Cerebellar cortex (tissue), 1 donor: ENCODE measurements at places on chromosomes 4 and X.

DNA sequence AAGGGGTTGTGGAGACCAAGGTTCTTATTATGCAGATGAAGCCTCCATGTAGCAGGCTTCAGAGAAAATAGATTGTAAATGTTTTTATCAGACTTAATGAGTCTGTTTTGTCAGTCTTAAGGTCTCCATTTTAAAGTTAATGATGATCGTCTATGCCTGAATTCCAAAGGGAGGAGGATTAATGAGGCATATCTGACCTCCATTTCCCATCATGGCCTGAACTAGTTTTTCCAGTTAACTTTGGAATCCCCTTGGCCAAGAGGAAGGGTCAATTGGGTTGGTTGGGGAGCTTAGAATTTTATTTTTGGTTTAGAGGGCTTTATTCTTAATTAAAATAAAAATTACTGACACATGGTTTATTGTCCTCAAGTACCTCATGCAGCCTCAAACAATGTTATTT, 6.9 kb upstream of the PARM1 start:
- DNase-seq, result no peak

DNA sequence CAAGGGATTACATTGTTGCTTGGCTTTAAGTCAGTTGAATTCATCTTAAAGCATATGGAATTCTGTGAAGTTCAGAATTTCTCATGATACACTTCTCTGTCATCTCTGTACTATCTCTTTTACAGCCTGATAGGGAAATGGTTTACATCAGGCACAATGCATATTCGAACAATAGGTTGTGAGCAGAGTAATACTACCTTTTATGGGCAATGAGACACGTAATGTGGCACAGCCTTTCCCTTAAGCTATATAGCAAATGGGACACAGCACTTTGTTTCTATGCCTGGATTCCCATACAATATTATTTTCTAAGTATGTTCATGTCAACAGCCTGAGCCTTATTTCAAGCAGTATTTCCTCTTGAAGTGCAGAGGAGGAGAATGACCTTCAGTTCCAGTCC, 58.4 kb downstream of the SYNPO2 start:
- no peak for DNase-seq

DNA sequence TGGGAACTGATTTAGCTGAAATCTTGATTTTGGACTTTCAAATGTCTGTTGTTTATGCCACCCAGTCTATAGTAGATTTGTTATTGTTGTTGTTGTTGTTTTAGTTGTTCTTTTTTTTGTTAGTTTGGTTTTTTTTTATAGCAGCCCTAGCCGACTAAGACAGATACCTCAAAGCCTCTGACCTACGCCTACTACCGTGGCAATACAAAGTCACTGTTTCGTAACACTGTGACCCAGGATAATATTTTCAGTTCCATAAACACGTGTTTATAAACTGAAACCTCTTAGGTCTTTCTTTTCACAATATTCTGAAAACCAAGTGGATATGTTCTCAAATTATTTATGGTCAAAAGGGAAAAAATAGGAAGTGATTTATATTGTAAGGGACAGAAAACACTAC, 32.8 kb downstream of the VCX2 start:
- no peak for DNase-seq

GRCh38 chr4:166527500-166527899, 654.5 kb downstream of the TLL1 start:
- no peak for DNase-seq
